ENCODE measurements at places on chromosomes 2 and 18. TPM values are rescaled to one million over a fixed set of nuclear protein-coding genes. Genes with fewer than 3 reads are reported as not detected.

GRCh38 chr2:172927641-172928357 lies 147.8 kb upstream of the MAP3K20 start:
- peak; percentile 67 for DNase-seq

DNA sequence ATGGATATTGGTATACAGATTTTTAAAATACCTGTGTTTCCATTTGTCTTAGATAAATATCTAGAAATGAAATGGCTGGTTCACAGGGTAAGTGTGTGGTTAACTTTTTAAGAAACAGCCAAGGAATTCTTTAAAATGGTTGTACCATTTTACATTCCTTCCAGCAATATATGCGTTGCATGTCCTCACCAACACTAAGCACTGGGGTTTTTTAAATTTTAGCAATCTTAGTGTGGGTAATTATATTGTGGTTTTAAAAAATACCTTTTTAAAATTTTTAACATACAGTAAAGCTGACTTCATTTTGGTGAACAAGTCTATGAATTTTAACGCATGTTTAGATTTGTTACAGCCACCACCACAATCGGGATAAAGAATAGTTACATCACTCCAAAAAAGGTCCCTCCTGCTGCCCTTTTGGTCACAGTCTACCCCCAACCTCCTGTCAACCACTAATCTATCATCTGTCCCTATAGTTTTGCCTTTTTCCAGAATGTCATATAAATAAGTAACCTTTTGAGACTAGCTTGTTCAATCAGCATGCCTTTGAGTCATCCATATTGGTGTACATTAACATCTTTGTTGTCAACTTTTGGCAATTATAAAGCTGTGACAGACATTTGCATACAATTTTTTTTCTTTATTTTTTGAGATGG lies 128.1 kb upstream of the MSTN start:
- no peak for DNase-seq

DNA sequence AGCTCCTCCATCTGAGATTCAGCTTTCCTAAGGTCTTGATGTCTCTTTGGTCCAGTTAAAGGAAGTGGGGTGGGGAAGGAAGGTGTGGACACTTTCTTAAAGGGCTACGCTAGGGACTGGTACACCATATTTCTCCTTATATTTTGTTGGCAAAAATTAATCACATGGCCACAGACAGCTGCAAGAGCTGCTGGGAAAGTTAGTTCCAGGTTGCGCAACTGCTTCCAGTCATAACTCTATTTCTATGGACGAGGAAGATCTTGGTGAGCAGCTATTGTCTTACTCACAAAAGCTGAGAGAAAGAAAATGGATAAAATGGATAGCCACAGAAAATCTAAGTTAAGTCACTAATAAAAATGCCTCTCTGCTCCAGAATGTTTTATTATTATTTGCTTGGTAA lies 60.7 kb upstream of the PPM1B start:
- DNase-seq, result no peak

DNA sequence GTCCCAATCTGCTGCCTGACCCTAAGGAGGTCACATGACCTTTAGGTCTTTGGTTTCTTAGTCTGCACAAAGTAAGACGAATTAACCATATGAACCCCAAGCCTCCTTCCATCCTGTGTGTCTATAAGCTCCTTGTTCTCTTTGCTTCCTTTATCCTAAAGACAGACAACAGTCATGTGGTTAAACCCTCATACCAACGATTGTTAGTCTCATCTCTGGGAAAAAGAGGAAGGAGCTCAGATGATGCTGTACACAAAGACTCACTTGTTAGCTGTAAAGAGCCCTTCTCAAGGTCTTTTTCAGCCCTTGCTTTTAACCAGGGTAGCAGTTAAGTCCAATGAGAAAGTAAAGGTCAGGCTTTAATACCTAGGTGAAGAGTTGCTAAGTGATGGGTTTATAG lies 443.7 kb downstream of the TNS1 start:
- no peak for DNase-seq

- no peak for DNase-seq
These were observed 79.6 kb downstream of the LBH start for GRCh38 chr2:30310955-30311354.

The IL1R2 gene
- polyA plus RNA-seq, result 0.28 TPM

GRCh38 chr2:124286089-124286783 lies 261.1 kb downstream of the CNTNAP5 start:
- DNase-seq, result no peak

GRCh38 chr2:33496150-33496549 lies 19.7 kb downstream of the RASGRP3 start:
- no peak for DNase-seq

DNA sequence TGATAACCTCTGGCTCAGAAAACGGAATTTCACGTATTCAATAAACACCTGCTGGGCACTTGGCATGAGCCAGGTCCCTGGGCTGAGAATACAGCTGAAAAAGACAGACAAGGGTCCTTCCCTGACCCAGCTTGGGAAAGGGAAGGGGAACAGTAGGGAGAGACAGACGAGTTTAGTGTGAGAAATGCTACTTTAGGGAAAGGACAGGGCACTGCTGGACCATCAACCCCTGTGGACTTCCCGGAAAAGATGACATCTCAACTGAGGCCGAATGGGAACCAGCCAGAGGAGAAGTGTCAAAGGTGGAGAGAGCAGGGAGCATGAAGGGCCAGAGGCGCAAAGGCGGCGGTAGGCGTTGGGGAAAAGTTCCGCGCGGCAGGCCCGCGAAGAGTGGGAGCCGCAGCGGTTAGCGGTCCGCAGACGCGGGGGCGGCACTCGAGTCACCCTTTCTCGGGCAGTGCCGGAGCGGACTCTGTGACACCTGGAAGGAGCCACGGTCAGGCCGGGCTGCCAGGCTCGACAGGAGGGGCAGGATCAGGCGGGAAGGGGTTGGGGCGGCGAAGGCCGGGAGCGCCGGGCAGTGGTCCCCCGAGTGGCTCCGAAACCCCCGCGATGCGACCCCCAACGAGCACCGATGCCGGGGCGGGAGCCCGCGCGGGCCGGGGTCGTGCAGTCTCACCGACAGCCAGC lies 519 bp downstream of the TEX261 start:
- no peak for DNase-seq

DNA sequence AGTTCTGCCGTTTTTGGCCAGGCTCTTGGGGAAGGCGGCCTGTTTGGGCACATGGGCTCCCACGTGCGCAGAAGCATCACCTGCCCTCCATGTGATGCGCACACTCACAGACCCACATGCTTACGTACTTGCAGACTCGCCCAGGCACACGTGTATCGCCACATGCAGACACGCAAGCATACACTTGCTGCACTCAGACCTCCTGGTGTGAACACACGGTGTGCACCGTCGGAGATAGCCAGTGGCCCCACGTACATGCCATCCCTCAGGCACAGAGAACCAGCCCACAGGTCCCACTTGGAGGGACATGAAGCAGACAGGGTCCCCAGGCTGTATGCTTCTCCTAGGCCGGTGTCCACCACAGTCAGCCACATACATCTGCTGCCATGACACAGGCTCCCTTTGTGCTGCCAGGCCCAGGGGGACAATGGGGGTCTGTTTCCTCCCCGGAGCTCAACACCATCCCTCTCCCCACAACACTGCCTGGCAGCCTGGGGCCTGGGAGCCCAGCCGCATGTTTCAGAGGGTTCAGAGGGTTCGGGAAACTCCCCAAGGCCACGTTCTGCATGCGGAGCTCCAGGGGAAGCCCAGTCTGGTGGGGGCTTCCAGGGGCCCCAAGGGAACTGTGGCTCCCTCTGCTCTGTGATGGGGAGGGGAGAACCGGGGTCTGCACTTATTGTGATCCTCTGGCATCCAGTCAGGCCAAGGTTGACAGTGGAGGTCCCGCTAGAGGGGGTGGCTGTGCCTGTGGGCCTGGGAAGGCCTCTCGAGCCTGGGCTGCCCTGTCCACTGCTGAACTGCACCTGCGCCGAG lies 208.1 kb upstream of the HAAO start:
- DNase-seq, result no peak

The DSG2 gene
- polyA plus RNA-seq, result 44.3 TPM

The LRRTM4 gene
- 0.68 TPM for polyA plus RNA-seq

- peak; percentile 2 for DNase-seq
These were observed 463.7 kb upstream of the RGPD4 start for GRCh38 chr2:107362993-107363392.

- peak; percentile 53 for DNase-seq
These were observed 301.0 kb downstream of the STK39 start for GRCh38 chr2:167946441-167946841.

- DNase-seq, result peak; percentile 19
These were observed 383.0 kb upstream of the SMIM21 start for GRCh38 chr18:75810516-75810915.

The CREG2 gene
- polyA plus RNA-seq, result 0.96 TPM

- DNase-seq, result no peak
These were observed 1211.7 kb upstream of the ACVR2A start for GRCh38 chr2:146633159-146633558.

The APCDD1 gene
- 132 TPM for polyA plus RNA-seq

The GCG gene
- not detected for polyA plus RNA-seq

- DNase-seq, result no peak
These were observed 150.7 kb downstream of the GALNT14 start for GRCh38 chr2:30987566-30987965.

DNA sequence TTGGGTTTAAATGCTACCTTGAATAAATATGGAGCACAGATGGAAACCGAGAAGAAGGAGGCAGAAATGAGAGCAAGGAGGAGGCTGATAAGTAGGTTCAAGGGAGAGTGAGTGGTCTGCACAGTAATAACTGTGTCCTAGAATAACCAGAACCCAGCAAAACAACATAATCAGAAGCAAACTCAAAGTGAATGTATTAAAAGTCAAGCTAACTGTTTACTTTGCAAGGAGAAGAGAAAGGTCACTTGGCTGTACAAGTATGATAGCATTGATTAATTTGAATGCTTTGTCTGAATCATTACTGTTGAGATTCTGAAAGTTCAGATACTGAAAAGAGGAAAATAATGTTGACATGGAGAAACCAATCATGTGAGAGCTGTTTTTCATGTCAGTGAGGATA lies 258.8 kb downstream of the PLCL1 start:
- no peak for DNase-seq

The LHCGR gene
- polyA plus RNA-seq, result 0.70 TPM

DNA sequence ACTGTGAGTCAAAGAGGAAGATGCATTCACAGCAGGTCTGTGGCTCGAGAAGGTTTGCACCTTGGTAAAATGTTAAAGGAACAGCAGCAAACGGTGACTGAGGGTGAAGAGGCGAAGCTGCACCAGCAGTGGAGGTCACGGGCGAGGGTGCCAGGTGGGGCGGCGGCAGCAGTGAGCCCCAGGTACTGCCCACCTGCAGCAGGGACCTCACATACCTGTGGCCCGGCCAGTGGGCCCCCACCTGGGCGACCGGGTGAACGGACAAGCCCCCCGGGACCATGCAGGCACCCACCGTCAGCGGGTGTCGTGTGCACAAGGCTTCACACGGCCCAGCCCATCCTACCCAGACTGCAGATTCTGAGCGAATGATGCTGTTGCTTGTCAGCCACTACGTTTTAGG lies 23.6 kb upstream of the KCNG2 start:
- no peak for DNase-seq
